Hematopoietic multipotent progenitor cell treated with erythropoietin and hydrocortisone succinate and interleukin-3 and kit ligand, for 8 days (in vitro differentiated cells): ENCODE measurements at places on chromosomes 5 and 9.

GRCh38 chr5:93930098-93930497, 188.7 kb upstream of the POU5F2 start:
- no peak for DNase-seq

GRCh38 chr9:69330580-69330979, 5.6 kb downstream of the ENTREP1 start:
- DNase-seq: no peak

GRCh38 chr9:36924071-36924470, 110.0 kb downstream of the PAX5 start:
- DNase-seq: no peak

GRCh38 chr9:2053883-2054845, 39.0 kb downstream of the SMARCA2 start:
- no peak for DNase-seq

DNA sequence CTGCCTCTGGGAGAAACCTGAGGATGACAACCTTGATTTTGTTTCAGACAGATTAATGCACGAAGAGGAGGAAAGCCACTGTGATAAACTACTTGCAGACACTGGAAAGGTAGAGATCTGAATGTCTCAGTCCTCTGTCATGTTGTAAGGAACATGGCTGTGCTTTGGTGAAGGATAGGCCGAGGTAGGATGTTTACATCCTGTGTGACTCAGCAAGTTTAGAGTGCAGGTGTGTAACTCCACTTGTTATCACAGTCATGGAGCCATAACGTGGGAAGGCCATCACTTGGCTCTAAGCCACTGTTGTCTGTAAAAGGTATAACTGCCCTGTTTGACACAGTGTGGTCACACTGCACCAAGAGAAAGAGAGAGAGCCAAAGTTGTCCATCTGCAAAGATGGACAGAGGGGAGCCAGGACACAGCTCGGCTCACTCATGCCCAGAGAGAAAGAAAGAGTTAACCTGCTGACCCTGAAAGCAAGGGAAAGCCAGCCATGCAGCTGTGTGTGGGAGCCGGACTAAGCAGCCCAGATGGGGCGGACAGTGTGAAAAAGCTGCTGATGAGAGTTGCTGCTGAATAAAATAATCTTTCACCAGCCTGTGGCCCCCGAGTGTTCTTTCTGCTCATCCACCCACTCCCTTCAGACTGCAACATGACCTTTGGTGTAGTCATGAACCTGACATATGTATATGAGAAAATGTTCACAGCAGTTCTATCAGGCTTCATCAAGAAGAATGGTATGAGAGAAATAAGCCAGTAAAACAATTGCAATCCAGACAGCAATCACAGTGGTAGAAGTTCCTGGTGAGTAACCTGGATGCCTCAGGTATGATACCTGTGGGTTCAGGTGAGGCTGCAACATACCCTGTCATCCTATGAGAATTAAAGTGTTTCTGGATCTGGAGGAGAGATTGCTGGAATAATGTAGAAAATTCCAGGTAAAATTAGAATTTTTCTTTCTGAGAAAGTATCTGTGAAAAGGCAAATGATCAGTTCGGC, 115.9 kb downstream of the TARS1 start:
- no peak for DNase-seq
